ENCODE measurements at places on chromosomes 6 and 20.

DNA sequence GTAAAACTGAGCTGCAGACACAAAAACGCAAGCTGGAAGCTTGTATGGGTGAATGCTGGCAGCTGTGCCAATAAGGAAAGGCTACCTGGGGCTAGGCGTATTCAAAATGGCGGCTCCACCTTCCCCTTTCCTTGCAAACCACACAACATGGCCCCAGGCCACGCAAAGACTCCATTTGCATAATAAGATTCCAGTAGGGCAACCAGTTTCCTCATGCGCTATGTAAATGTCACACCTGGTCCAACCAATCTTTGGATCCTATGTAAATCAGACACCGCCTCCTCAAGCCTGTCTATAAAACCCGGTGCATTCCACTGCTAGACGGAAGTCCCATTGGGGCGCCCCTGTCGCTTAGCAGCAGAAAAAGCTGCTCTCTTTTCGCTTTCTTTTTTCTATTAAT lies 505.9 kb upstream of the BTBD3 start:
- DNase-seq: no peak

- DNase-seq: no peak
These were observed 11.7 kb upstream of the PTPRK start for GRCh38 chr6:128532136-128532535.

- DNase-seq: peak; percentile 94
These were observed 16.6 kb upstream of the FBXO9 start for GRCh38 chr6:53048431-53049195.

DNA sequence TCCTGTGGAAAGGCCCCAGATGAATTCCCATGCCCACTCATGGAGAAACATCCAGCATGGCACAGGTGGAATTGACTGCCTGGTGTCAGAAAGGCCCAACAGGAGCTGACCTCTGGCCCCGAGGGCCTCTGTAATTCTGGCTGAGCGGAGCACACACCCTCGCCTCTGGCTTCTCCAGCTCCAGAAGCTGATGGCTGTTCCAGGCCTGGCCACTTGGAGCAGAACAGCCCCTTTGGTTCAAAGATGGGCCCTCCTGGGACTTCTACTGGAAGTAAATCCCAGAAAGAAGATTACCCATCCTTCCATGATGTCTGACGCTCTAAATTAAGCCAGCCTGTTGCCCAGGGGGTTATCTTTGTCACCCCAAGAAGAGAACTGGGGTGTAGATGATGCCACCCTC lies 275.1 kb upstream of the CDH4 start:
- no peak for DNase-seq

DNA sequence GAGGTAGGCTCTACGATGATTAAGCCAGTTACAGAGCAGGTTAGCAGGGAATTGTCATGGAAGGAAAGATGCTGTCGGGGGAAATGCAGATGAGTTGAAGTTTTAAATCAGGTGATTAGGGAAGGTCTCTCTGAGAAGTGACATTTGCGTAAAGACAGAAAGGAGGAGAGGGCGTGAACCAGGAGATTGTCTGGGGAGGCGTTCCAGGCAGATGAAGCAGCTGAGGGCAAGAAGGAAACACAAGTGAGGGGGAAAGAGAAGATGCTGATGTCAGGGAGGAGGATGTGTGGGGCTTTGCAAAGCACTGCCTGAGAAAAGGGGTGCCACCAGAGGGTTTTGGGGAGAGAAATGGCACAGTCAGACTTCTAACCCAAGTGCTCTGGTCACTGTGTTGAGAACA lies 2.5 kb upstream of the TMEM14B start:
- no peak for DNase-seq

- DNase-seq: peak; percentile 81
These were observed 70.6 kb downstream of the MRPL14 start for GRCh38 chr6:44056392-44057237.

DNA sequence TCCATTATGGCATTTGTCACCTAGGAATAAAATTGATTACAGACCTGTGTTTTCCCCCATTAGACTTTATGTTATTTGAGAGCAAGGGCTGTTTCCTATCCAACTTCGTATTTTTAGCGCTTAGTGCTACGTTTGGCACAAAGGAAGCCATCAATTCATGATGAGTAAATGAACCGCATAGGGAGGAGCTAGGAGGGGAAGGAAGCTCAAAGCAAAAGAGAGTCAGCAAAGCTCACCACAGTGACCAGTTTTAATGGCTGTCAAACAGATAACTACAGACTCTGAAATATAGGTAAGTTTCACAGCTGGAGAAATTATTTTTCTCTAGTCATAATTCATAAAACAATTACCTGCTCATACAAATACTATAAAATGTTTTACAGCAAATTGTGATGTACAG lies 6.9 kb upstream of the SAMD3 start:
- no peak for DNase-seq

GRCh38 chr20:31811198-31811597 lies 8.0 kb upstream of the MYLK2 start:
- DNase-seq: no peak

GRCh38 chr6:167476844-167477595 lies 152.1 kb downstream of the TTLL2 start:
- no peak for DNase-seq
